ENCODE measurements at places on chromosomes 3 and 15.

DNA sequence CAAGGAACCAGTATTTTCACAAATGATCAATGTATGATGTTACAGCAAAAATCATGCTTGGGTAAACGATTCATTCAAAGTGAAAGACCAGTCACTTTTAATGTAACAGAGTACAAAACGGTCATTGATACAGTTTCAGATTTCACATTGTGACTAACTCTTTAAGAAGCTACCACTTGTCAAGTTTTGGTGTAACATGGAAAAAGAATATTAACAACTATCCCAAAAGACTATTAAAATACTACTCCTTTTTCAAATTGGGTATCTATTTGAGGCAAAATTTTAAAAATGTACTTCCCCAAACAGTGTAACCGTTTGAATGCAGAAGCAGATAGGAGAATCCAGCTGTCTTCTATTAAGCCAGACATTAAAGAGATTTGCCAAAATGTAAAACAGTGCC, 31.7 kb downstream of the AKAP13 start:
- DNase-seq: no peak

GRCh38 chr15:22919171-22919570, 61.0 kb downstream of the CYFIP1 start:
- DNase-seq: no peak

- DNase-seq: no peak
Observed at GRCh38 chr15:75065467-75065850, 42.1 kb downstream of the PPCDC start.

- DNase-seq: no peak
Observed at GRCh38 chr3:131568460-131568859, 65.7 kb upstream of the MRPL3 start.

GRCh38 chr3:55160241-55160983, 232.6 kb upstream of the LRTM1 start:
- peak; percentile 62 for DNase-seq

All from smooth muscle cell of the brain vasculature (primary cell).